Iris pigment epithelial cell (primary cell): ENCODE measurements at places on chromosomes 7 and 10.

GRCh38 chr10:24414597-24414996 lies 205.7 kb downstream of the KIAA1217 start:
- DNase-seq: no peak

DNA sequence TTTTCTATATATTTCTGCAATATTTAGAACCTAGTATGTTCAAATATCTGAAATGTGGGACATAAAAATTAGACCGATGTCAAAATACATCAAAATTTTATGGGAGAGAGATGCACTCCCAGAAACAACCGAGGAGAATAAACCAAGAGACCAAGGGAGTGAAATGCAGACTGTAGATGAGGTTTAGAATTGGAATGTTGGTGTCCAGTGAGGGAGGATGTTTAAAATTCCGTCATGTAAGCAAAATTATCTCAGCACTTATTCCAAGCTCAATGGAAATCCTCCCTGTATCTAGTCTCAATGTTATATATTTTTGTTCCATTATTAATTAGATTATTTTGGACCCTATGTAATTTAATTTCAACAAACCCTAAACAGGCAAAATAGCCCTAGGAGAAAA lies 61.9 kb upstream of the MAGI2 start:
- no peak for DNase-seq

- DNase-seq: peak; percentile 94
Measured at GRCh38 chr10:125057158-125058001, 103.0 kb downstream of the CTBP2 start.

DNA sequence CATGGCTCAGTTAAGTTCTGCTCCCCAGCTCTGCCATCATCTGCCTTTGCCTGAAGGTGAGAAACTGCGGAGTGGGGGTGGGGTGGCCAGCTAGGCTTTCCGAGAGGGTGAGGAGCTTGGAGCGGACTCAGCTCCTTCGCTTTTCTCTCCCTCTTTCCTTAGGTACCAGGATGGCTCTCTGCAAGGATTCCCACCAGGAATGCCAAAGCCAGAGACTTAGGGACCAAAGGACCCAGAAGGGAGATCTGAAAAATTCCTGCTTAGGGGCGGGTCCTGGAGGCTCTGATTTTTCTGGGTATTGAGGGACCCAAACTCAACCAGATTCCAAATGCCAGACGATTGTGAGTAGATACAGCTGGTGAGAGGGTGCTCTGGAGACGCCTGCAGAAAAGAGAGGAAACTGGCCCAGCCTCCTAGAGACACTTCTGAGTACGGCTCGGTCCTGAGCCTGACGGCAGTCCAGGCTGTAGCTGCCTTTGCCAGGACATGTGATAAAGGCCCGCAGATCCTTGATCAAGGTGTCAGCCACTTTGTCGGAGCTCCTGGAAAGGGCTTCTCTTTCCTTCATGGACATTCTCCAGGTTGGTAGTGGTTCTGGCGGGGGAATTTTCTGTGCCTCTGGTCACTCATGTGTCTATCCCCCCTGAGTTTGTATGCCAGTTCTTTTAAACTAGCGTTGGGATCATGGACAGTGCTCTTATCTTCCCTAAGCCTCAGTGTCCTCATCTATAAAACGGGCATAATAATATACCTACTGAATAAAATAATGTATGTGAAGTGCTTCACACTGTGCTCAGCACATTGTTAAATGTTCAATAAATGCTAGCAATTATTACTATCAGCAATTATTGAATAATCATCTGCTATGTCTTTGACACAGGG lies 42.5 kb upstream of the BTRC start:
- DNase-seq: no peak

- DNase-seq: no peak
Measured at GRCh38 chr7:4134631-4135030, 547.5 kb upstream of the FOXK1 start.
